SK-MEL-5 (cell line): ENCODE measurements at places on chromosomes 6 and 20. TPM values are rescaled to one million over a fixed set of nuclear protein-coding genes. Genes with fewer than 3 reads are reported as not detected.

STMND1 gene
- not detected in 2 replicates for total RNA-seq

GRCh38 chr6:144469144-144469575 is 184.0 kb downstream of the UTRN start:
- no peak for DNase-seq

DDX39B gene
- total RNA-seq: 384 and 391 TPM in 2 replicates

- no peak for DNase-seq
These were observed 143.5 kb upstream of the BMP2 start for GRCh38 chr20:6623989-6624388.

ELOVL4 gene
- total RNA-seq: 4.3 and 4.7 TPM in 2 replicates

SNRNP48 gene
- total RNA-seq: 15.8 and 16.7 TPM in 2 replicates

GRCh38 chr6:16769131-16769985 is 8.1 kb upstream of the ATXN1 start:
- DNase-seq: peak; percentile 65

GRCh38 chr6:136429264-136430065 is 120.8 kb downstream of the MAP7 start:
- no peak for DNase-seq

DNA sequence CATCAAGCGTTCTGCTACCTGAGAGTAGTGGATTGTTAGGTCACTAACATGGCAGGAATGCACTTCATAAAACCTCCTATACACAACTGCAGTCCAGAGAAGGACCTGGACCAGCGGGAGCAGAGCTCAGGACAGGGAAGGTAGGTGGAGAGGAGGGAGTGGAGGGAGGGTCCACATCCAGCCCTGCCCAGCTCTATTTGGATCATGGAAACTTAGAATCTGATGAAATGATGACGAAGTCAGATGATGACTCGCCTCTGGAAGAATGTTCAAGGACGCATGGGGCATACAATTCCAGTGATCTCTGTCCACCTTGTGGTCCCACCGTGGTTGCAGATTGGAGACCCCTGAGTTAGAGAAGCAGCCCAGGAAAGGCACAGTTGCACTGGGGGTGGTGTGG is 68.8 kb downstream of the CLIC5 start:
- no peak for DNase-seq

GRCh38 chr20:55514531-55514930 is 490.8 kb downstream of the CBLN4 start:
- DNase-seq: no peak

EYA2 gene
- total RNA-seq: not detected in 2 replicates

LZTS3 gene
- total RNA-seq: 5.1 and 5.2 TPM in 2 replicates

GRCh38 chr20:8454137-8454712 is 322.2 kb downstream of the PLCB1 start:
- peak; percentile 86 for DNase-seq

GRCh38 chr6:98514073-98514720 is 320.2 kb upstream of the POU3F2 start:
- peak; percentile 3 for DNase-seq

- no peak for DNase-seq
These were observed 8.9 kb upstream of the ERVFRD-1 start for GRCh38 chr6:11120271-11121005.

ALDH8A1 gene
- not detected in 2 replicates for total RNA-seq

NR2E1 gene
- total RNA-seq: 0.18 and 0.24 TPM in 2 replicates

GRCh38 chr20:753897-754635 is 14.2 kb downstream of the SLC52A3 start:
- DNase-seq: peak; percentile 44

DNA sequence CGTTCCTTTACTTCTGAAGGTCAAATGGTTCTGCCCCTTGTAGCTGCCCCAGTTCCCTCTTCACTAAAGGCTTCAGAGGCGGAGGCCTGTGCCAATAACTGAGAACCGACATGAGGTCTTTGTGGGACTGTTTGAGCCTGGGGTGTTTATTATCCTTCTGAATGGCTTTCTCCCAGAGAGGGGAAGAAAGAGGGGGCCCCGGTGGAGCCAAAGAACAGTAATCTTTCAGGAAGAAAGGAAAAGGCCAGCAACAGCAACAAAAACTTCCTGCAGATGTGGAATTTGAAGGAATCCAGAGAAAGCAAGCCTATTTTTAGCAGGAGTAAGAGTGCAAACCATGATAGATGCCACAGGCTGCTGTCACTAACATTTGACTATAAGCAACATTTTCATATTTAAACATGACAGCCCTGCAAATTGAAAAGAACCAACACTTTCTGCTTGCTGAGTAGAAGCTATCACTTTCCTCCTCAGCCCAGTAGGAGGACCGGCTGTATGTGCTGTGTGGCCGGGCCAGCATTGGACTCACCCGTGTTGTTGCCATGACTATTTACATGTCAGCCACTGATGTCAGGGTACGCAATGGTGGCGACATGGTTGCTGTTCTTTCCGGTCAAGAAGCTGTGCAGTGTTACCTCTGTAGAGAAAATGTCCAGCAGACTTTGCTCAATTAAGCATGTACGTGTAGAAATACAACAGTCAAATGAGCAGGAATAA is 121.3 kb downstream of the SOBP start:
- no peak for DNase-seq

- DNase-seq: no peak
These were observed 155.0 kb upstream of the SUPT3H start for GRCh38 chr6:45532721-45533210.

DNA sequence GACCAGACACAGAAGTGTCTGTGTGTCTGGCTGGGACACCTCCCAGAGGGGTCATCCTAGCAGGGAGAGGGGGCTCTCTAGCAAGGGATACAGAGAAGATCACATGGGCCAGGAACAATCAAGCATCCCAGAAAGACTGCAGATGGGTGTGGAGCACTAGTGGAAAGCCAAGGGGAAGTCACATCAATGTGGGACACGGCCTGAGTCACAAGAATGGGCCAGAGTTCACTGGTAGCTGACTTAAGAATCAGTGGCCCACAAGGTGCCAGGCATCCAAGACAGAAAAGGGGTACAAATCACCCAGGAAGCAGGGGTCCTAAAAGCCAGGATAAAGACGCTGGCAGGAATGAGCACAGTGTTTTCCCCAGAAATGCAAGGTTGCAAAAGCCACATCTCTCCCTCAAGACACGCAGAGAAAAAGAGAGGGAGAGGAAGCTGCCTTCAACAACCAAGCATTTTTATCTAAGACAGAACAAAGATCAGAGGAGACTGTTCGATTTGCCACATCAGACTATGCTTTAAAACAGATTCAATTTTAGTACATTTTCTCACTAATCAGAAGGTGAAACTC is 113.6 kb upstream of the DST start:
- DNase-seq: no peak

GRCh38 chr6:104789770-104790190 is 69.9 kb downstream of the HACE1 start:
- peak; percentile 65 for DNase-seq

DNA sequence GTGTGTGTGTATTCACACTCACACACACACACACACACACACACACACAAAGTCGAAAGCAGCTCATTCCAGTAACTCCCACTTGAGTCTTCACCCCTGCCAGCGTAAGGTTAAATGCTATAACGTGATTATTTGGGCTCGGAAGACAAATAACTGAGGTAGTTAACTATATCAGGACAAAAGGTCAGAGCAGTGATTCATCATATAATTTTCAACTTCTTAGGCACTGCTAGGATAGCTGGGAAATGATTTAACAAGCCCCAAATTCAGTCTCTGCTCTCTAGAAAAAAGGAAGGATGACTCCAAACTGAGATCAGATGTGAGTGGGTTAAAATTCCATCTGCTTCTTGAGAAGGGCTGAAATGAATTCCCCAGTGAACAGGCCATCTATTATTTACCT is 30.7 kb downstream of the HDGFL1 start:
- DNase-seq: no peak

- no peak for DNase-seq
These were observed 22.2 kb upstream of the KIAA1586 start for GRCh38 chr6:57024321-57024720.
